ENCODE measurements at places on chromosomes 4 and X.

GRCh38 chrX:39609941-39610340 lies 487.8 kb downstream of the BCOR start:
- no peak for DNase-seq

- no peak for DNase-seq
These were observed 177.5 kb downstream of the ENOX2 start for GRCh38 chrX:130725519-130725918.

GRCh38 chr4:8740666-8741395 lies 130.8 kb downstream of the HMX1 start:
- DNase-seq, result no peak

GRCh38 chr4:10201381-10202223 lies 85.0 kb upstream of the WDR1 start:
- DNase-seq, result no peak

DNA sequence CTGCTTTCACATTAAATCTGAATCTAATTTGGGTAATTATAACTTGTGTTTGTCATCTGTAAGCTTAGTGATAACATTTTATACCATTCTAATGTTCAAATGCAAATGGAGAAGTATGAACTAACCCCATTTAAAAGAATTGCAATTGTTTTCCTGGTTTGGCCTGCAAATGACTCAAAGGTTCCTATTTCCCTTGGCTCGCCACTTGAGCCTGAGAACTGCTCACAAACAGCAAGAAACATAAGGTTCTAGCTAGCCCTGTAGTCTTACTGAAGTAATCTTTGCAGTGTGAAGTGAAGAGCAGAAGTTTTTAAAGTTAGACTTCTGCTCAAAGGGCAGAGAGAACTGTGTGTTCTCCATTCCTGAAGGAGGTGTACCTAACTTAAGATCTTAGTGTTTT lies 27.2 kb downstream of the UPRT start:
- no peak for DNase-seq

DNA sequence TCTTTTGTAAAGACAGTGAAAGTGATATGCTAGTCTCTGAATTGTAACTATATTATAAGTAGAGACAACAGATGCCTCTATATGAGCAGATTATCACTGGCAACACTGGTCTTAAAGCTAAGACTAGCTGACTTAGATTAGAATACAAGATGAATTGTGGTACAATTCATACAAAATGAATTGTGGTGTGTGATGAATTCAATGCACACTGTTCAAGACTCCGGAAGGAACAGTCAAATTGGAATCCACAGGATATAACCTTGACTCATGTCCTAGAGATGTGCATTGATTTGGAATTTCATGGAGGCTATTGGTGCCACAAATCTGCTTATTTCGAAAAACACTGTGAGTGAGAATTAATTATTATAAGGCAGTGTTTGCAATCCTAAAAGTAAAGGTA lies 701.8 kb downstream of the PCDH7 start:
- DNase-seq, result no peak

DNA sequence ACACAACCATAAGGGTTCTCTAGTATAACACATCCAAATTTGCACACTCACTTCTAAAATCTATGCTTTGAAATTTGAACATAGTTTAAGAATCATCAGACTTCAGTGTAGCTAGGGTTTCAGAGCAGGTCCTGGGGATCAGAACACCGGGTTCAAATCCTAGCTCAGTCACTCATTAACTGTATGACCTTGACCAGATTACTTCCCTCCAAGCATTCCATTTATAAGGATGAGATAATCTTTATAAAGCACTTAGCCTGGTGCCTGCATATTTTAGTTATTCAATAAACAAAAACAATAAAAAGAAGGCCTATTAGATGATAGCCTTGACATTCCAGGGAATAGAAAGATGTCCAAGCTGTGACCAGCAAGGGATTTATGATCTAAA lies 4.8 kb upstream of the STBD1 start:
- no peak for DNase-seq

DNA sequence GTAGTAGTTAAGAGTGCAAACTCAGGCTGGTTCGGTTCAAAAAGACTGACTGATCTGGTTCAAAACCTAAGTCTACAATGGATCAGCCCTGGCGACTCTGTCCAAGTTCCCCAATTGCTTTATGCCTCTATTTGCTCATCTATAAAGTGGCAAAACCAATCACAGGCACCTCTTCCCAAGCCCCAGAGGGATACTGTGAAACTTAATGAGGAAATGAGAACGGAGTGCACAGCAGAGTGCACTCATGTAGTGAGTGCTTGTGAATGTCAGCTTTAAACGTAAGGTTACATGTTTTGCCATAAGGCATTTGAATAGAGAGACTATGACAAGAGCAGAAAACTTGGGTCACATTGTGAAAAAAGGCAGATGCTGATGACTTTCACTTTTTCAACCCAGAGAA lies 199.7 kb upstream of the KLF3 start:
- no peak for DNase-seq

- no peak for DNase-seq
These were observed 226.9 kb downstream of the ARHGAP24 start for GRCh38 chr4:85701861-85702321.

- no peak for DNase-seq
These were observed 220.5 kb upstream of the RPS6KA3 start for GRCh38 chrX:20487227-20487626.

GRCh38 chr4:37008199-37008598 lies 236.3 kb upstream of the NWD2 start:
- no peak for DNase-seq

All from stimulated activated CD4-positive, alpha-beta T cell treated with anti-CD3 and anti-CD28 coated beads, Interleukin-12 subunit alpha, Interleukin-12 subunit beta, amount 100 ng/mL, for 48 hours (primary cell).